ENCODE measurements at places on chromosomes 1 and 21. TPM values are rescaled to one million over a fixed set of nuclear protein-coding genes. Genes with fewer than 3 reads are reported as not detected.

DNA sequence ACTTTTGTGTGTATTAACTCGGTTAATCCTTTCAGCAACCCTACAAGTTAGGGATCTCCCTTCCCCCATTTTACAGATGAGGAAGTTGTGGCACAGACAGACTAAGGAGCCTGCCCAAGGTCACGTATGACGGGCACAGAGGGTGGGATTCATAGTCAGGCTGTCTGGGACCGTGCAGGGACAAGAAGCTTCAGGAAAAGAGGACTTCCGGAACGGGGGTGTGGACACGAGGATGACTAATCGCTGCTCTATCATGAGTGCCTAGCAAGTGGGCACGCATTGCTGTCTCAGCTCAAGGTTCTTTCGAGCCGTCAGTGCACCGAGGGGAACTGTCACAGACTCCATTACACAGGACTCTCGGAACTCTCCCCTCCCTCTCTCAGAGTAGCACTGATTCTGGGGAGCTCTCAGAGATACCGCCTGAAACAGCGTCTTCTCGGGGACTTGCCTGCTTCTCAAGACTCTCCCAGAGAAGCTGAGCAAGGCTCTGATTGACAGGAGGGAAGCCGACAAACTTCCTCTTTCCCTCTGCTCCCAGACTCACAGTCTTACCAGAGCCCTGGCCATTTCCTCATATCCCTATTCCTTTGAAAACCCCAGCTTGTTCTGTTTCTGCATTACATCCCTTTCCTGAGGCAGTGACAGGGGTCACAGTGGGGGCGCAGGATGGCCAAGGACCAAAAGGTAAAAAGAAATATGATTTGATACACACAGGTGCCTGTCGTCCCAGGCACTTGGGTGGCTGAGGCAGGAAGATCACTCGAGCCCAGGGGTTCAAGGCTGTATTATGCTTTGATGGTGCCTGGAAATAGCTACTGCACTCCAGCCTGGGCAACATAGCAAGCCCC lies 14.4 kb downstream of the FHAD1 start:
- DNase-seq, result no peak

The VWA5B1 gene
- total RNA-seq, result not detected

DNA sequence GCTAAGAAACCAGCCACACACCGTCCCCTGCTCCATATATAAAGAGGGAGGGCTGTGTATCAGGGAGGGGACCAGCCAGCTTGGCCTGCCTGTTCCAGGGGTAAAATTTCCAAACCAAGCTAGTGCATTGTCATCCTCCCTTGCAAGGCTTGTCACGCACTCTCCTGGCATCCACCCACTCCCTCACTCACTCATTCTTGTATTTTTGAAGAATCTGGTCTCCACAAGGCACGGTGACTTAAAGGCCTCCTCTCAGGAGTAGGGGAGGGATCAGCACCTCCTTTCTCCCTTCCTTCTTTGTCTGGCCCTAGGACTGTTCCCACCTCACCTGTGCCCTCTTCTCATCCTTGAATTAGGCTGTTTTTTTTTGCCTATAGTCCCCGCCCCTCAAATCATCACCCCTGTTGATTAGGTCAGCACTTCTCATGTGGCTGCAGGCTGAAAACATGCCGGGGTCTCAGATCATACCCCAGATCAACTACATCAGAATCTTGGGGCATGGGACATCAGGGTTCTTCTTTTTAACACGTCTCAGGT lies 5.0 kb downstream of the ABCA4 start:
- peak; percentile 18 for DNase-seq

The ENAH gene
- total RNA-seq, result 93.7 TPM

DNA sequence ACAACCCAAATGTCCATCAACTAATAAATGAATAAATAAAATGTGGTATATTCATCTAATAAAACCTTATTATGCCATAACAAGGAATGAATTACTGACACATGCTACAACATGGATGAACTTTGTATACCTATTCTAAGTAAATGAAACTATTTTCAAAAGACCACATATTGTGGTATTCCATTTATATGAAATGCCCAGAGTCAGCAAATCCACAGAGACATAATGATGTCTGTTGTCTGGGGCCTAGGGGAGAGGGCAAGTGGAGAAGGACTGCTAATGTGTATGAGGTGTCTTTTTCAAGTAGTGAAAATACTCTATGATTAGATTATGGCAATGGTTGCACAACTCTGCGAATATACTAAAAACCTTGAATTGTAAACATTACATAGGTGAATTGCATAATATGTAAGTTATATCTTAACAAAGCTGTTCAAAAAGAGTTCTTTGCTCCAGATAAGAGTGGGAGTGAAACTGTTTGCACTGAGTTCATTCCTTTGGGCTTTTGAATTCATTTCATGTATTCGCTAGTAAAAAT lies 464.2 kb downstream of the NUF2 start:
- no peak for DNase-seq

DNA sequence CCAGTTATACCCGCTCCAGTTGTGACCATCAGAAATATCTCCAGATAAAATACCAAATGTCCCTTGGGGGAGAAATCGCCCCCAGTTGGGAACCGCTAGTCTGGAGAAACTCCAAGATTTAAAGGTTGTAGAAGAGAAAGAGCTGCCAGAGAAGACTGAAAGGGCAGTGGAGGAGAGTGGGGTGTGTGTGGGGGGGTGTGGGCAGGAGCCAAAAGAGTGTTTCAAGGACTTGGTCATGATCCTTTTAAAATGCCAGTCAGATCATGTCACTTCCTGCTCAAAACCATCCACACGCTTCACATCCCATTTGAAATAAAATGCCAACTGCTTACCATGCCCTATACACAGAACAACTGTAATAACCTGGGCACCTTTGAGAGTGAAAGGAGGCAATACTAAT lies 3.4 kb upstream of the HEYL start:
- DNase-seq, result no peak

GRCh38 chr1:214953901-214954616 lies 128.5 kb upstream of the KCNK2 start:
- DNase-seq, result peak; percentile 29

DNA sequence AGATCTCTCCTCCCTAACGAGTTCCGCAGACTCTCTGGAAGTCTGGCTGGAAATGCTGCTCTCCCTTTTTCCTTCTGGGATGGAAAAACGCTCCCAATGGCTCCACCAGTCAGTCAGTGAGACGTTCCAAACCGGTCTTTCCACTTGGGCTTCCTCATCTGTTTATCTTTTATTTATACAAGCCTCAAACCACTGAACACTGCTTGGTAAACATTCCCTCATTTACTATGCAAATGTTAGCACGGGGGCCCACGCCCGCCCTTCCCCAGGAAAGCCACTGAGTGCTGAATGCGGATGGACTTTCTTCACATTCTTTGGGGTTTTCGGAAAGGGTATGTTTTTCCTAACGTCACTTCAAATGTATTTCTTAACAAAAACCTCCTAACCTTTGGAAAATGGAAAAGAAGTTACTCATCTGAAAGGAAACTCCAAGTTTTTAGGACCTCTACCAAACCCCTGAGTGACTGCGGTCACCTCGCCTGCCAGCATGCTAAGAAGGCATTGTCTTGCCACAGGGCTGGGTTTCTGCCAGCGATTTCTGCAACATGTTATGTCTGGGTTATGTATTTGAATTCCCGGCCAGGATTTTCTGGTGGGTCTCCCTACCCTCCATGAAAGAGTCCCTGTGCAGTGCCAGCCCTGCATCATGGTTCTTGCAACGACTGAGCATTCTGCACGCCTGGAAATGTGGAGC lies 14.0 kb upstream of the UMODL1 start:
- DNase-seq, result peak; percentile 90

The DOP1B gene
- 18.3 TPM for total RNA-seq

DNA sequence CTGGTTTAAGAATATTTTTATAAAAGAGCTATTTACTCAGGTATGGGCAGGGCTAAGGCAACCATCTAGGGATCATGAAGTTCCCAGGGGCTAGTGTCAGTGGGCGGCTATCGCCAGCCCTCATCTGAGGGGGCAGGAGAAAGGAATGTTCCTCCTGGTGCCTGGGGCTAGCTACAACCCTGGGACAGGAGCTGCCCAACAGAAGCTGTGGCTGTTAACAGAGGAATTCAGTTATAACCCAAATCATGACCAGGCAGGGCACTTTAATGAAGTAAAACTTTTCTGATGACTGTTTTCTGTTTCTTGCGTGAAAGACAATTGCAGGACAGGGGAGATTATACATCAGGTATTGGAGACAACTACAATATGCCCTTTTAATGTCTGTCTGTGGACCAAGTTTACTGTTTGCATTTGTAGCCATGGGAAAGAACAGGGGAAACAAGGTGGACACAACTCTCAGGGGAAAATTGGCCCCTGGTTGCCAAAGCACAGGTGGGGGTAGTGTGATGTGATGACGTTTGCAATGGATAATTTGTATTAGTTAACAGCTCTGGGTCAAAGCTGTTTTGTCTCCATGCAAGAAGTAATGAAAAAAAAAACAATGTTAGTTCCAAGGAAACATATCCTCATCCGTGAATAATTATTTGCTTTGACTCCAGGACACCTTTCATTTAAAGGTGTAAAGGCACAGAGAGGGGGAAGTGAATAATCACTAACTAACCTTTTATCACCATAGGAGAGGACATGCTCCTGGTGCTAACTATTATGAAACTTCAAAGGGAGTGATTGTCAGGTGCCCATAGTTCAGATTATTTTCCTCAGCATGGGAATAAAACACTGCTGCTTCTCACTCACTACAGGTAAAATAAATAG lies 105.2 kb downstream of the TSEN15 start:
- DNase-seq, result no peak

DNA sequence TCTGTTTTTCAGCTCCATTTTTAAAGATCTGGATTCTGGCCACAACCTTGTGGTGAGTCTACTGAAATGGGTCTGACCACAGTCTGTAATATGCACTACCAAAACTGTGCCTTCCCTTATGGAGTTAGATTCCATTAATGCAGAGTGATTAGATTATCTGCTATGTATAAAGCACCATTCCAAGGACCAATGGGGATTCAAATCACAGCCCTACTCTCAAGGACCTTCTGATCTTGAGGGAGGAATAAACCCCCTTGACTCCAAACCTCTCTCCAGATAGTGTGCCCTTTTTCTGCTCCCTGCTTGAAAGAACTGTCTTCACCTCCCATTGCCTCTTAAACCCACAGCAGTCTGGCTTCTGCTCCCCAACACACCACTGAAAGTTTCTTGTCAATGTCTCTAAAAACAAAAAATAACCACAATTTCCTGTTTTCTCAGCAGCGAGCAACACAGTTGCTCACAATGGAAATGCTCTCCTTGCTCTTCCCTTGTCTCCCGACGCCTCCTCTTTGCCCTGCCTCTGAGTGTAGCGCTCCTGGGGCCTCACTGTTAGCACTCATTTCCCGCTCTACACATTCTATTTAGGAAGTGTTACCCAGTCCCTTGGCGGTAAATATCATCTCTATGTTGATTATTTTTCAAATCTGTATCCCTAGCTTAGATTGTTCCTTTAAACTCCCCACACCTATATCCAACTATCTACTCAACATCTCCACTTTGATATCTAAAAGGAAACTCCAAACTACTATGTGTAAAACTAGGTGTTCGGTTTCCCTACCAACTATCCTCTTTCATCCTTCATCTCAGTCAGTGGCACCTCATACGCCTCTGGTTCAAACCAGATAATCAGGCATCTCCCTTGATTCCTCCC lies 13.6 kb downstream of the PCNX2 start:
- peak; percentile 51 for DNase-seq

The FCGR3A gene
- total RNA-seq, result not detected

The CDK11B gene
- total RNA-seq, result 6.7 TPM

The LRRC39 gene
- 0.50 TPM for total RNA-seq

The SFT2D2 gene
- 29.4 TPM for total RNA-seq

- DNase-seq, result peak; percentile 20
Observed at GRCh38 chr1:64137412-64137803, 66.0 kb upstream of the UBE2U start.

The ATAD3C gene
- total RNA-seq, result 0.17 TPM

DNA sequence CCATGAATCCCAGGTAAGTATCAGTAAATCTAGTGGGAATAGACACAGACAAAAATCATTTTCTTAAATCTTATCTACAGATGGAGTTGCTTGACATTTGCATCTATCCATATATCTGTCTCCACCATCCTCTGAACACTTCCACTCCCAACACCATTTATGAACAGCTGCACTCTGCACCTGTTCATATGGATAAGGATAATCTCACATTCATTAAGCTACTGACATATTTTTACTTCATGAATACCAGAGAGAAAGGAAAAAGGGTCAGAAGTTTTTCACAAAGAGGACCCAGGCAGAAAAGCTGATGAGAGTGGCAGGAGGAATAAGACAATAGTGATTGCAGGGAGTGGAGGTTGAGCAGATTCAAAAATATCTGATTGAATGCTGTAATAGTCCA lies 222.6 kb downstream of the DNAH14 start:
- DNase-seq, result no peak

The FTCD gene
- total RNA-seq, result 1.3 TPM

The RBP7 gene
- not detected for total RNA-seq

The RAB25 gene
- not detected for total RNA-seq

DNA sequence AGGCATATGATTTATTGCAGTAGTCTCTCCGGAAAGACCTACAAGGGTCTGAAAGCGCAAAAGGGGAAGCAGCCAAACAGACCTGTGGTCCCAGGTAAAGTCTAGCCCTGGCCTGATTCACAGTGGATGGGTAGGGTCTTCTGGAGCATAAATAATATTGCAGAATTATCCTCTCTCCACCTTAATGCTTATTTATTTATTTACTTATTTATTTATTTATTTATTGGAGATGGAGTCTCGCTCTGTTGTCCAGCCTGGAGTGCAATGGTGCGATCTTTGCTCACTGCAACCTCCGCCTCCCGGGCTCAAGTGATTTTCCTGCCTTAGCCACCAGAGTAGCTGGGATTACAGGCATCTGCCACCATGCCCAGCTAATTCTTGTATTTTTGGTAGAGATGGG lies 11.8 kb upstream of the KLHDC8A start:
- no peak for DNase-seq

DNA sequence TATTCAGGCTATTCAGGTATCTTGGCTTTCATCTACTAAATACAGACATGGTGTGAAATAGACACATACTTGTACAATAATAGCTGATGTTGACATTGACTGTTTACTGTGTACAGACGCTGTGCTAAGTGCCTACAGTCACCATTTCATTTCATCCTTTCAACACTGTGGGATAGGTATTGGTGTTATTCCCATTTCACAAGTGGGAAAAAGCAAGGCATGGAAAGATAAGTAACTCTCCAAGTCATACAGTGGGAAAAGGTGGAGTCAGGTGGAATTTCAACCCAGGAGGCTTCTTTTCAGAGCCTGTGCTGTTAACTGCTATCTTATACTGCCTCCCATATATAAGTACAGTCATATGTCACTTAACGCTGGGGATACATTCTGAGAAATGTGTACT lies 49.6 kb upstream of the ATP1A1 start:
- no peak for DNase-seq

- no peak for DNase-seq
Observed at GRCh38 chr1:63155437-63155836, 166.9 kb upstream of the FOXD3 start.

- no peak for DNase-seq
Observed at GRCh38 chr1:151361883-151362282, 10.6 kb downstream of the SELENBP1 start.

- no peak for DNase-seq
Observed at GRCh38 chr1:245026247-245026646, 128.5 kb upstream of the KIF26B start.

DNA sequence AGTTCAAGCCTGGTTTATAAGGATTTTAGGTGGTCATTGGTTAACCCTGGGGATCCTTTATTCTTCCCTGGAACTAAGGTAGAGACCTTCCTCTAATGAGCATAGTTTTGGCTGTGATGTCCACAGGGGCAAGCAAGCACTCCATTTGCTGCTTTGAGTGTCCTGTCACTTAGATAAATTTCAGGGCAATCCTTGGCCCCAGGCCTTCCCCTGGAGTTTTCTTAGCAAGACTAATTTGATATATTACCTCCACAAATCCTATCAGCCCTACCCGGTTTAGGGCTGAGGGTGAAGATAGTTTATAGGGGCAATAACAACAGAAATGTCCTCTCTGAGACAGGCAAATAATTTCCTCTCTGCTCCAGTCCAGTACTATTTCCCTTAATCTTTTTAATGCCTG lies 166.6 kb downstream of the CYYR1 start:
- DNase-seq, result no peak
